Brain microvascular endothelial cell (primary cell): ENCODE measurements at places on chromosomes 1 and 21.

DNA sequence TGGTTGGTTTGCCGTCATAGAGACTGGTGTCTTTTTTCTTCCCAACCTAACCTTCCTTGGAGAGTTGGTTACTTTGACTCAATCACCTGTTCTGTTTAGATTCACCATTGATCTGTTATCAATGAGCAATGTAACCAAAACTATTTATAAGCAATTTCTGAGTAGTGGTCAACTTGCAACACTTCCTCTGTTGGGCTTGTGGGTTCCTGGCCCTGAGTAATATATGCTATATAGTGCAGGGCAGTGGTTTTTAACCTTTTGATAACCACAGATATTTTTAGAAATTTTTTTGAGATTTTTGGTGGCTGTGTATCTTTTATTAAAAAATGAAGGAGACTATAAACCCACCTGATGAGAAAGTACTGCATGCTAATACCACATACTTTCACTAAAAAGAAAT is 9.4 kb upstream of the XCL1 start:
- DNase-seq = no peak

DNA sequence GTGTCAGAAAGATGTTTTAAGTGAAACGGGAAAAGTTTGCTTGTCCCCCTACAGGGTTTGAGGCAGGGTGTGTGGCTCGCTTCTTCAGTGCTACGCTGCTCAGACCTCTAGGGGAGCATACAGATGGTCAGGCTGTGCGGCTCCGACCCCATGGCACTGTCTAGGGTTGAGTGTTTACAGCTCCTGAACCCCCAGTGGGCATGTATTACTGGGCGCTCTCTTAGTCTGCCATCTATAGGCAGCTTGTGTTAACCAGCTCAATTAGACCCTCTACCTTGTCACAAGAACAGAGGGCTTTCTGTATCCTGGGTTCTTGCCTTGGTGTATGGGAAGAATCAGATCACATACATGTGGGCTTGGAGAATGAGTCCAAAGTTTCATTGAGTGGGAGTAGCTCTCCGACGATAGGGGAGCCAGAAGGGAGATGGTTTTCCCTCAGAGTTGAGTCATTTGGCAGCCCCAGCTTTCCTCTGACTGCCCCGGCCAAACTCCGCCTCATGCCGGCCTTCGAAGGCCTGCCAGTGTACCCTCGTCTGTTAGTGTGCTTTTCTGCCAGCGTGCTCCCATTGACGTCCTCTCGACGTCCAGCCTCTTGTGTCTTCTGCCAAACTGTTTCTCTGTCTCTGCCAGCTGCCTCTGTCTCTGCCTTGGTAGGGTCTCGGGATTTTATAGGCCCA is 38.6 kb upstream of the ADGRL4 start:
- no peak for DNase-seq

DNA sequence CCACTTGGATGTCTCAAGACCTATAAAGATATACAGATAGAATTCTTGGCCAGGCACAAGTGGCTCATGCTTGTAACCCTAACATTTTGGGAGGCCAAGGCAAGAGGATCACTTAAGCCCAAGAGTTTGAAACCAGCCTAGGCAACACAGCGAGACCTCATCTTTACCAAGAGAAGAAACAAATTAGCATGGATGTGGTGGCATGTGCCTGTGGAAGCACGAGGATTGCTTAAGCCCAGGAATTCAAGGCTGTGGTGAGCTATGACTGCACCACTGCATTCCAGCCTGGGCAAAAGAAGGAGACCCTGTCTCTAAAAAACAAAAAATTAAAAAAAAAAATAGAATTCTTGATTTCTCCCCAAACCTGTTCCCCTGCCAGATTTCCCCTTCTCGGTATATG is 8.3 kb downstream of the ASAP3 start:
- no peak for DNase-seq

DNA sequence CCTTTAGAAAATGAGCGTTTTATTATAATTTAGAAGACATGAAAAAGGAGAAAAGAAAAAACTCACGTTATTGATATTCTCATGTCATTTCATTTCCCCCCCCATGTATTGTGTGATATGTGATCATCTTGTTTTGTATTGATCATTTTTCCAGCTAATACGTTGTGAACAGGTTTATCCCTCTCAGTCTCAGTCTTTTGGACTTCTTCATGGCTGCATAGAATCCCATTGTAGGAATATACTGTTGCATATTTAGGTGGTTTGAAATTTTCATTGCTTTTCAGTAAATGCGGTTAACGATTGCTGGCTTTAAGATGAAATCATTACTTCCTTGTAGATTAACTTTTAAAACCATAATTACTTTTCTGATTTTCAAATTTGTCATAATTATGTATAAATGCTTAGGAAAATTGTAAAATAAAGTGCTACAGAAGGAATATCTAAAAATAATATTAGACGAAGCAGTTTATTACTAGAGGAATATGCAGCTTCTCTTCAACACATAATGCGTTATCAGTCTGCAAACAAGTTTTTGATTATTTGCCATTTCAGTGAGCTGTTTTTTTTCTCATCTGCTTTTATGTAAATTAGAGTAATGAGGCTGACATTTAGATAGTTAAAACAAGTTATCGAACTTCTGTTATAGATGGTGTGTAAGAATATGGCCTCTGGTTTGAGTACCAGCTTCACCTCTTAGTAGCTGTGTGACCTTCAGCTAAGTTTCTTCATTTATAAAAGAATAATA is 1.8 kb downstream of the SON start:
- DNase-seq = no peak

DNA sequence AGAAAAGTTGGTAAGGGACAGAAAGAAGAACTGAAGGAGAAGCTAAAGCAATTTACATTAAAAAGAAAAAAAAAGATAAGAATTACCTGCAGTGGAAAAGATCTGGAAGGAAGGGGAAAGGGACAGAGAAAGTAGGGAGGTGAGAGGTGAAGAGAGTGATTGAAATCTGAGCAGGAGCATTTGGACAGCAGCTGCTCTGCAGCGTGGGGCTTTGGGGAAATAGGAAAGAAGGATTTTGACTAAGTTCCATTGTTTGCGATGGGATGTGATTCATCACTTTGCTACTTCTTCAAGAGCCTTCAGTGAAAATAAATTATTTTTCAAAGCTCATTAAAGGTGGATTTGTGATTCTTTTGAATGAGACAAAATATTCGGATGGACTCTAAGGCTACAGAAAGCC is 26.1 kb upstream of the NMNAT2 start:
- peak; percentile 25 for DNase-seq

DNA sequence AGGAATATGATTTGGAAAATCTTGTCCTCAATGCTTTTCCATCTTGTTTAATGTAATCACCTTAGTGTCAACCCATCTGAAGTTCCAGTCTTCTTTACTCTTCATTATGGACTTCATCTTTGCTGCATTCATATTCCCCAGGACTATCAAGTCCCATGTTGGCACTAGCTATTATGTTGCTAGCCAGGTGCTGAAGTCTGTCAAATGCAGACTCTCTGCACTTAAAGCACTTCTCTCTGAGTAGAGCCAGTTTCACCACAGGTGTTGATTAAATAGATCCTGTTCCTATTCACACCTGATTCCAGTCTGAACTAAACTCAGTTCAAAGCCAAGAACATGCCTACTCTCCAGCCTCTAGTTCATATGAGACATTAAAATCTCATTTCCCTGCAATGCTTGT is 75.0 kb upstream of the PKN2 start:
- DNase-seq = no peak

- no peak for DNase-seq
These were observed 137.7 kb upstream of the SMYD2 start for GRCh38 chr1:214143006-214143992.

DNA sequence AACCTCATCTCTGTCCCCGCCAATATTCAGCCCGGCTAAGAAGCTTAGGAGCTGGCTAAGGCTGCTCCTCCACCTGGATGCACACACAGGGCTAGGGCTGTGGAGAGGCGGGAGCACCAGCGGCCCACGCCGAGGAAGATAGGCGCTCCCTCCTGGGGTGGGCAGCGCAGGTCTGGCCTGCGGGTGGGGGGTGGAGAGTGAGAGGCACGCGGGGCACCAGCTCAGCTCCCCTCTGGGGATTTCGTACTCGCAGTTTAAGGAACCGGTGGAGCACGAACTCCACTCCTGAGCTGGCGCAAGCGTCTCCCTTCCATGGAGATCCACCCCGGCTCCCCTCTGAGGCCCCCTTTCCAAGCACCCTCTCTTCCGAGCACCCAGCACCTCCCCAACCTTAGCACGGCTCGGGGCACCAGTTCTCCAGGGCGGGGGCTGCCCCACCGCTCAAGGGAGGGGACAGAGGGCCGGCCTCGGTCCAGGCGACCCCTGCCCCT is 433 bp upstream of the KAZN start:
- DNase-seq = no peak

- DNase-seq = no peak
These were observed 3.4 kb downstream of the C1orf53 start for GRCh38 chr1:197905699-197906351.

DNA sequence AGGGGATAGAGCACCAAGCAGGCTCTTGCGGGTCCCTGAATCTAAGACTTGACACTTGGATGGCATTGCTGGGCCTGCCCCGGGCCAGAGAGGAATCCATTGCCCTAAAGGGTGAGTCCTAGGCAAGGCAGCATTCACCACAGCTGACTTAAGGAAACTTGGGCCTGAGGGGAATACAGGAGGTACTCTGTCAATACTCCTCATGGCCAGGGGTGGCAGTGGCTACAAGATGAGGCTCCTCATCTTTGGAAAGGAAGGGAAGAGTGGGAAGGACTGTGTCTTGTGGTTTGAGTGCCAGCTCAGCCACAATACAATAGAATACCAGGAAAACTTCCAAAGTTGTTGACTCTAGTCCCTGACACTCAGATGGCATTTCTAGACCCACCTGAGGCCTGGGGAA is 5.1 kb downstream of the KRTAP22-1 start:
- DNase-seq = no peak

DNA sequence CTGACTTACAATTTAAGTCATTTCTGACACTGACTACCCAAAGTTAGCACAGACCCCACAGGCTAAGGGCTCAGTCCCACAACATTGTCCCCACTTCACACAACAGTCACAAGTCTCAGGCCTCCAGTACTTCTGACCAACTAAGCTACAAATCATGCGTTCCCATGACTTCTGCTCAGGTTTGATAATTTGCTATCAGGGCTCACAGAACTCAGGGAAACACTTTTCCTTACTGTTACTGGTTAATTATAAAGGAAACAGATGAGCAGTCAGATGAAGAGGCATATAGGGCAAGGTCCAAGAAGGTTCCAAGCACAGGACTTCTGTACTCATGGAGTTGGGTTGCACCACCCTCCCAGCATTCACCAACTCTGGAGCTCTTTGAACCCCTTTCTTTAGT is 151.2 kb upstream of the TNR start:
- DNase-seq = no peak

DNA sequence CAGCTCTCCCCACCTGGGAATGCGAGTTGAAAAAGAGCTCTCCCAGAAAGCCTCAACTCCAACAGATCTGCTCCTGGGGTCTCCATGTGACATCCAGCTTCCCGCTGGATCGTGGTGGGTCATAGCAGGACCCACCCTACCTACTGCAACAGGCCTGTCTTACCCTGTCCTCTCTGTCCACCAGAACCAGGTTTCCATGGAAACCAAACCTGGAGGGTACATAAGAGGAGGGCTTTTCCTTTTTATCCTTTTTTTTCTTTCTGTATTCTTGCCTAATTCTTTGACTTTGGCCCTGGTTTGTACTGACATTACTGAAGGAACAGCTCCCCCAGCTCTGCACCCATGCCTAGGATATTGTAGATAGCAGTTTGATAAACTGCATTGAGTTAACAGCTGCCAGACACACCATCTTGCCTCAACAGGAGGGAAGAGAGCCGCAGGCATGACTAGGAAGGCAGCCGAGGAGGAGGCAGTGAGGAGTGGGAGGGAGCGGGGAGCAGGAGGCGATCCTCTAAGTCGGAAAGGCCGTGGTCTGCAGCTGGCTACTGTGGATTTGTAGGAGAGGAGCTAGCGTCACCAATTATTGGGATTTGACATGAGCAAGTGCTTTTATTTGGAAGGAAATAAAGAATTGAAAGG is 9.7 kb upstream of the FMOD start:
- DNase-seq = no peak

DNA sequence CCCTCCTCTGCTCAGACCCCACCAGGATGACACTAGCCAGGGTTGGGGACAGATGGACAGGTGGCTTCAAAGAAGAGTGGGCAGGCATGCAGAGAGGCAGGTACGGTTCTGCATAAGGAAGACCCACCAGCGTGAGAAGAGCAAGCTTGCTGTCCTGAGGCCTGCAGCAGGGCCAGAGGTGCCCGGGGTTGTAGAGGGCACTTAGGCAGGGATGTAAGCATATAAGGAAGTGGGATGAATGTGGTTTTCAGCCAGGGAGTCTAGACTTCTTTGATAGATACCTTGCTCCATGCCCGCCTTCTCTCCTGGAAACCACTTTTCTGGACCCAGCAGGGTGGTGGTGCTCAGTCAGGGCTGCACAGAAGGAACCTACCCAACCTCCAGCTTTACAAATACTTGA is 1.4 kb downstream of the TTC39A start:
- DNase-seq = no peak

DNA sequence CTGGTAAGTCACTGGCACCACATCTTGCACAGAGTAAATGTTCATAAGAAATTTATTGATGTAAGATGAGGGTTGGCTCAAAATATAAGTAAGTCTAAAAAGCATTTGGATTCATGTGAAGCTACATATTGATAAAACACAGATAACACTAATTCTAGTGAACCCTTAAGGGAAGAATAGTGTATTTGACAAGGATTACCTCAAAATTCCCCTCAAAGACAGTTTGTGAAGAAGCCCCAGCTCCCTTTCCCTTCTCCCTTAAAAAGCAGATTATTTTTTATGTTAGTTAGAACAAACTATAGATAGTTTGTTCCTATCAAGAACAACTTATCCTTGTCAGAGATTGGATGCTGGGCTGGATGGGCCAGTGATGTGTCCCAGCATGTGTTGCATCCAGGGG is 10.7 kb downstream of the FGGY start:
- no peak for DNase-seq

- DNase-seq = no peak
These were observed 62.8 kb downstream of the PCNT start for GRCh38 chr21:46386734-46387088.

DNA sequence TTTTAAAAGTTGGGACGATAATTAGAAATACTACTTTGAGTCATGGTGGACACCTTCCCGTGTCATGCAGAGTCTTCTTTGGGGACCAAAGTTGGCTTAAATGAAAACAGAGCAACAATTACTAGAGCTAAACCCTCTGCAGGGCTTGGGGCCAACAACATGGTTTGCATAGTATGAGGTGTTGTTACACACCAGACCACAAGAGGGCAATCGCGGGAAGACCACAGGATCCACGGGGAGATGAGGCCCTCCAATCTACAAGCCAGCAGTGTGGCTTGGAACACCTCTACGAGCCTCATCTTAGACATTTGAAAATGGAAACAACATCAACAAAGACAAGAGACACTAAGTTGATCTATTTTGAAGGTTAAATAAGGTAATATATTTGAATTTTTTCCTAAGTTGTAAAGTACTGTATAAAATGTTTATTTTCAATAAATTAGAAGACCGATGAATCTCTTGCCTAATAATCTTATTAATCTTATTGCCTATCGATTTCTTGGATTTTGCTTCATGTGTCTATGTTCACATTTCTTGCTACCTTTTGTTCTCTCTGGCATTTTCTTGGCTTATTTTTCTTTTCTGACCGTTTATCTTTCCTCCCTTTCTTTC is 8.2 kb upstream of the SMCP start:
- DNase-seq = peak; percentile 30
